SK-N-DZ (cell line): ENCODE measurements at places on chromosomes 1 and 21.
A peak's percentile ranks its signal among the peaks of the same experiment; 100 is the strongest.

DNA sequence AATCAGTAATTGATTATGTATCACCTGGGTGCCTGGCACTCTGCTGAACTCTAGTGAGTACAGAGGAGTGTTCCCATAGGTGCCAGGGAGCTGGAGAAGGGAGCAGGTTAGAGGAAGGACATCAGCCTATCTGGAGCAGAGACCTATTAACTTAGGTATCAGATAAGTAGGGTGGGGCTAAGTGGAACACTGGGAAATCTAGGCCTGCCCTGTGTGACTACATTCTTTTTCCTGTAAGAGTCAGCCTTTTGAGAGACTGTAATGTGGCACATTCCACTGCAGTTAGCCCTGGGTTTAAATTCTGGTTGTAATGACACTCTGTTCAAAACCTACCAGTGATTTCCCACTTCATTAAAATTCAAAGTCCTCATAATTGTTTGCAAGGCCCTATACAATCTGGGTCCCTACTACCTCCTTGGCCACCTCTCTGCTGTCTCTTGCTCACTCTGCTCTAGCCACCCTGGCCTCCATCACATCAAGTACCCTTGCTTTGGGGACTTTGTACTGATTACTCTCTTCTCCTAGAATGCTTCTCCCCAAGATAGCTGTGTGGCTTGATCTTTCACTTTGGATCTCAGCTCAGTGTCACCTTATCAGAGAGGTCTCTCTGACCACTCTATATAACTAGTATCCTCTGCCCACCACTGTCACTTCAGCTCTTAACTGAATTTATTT lies 12.9 kb downstream of the STX12 start:
- DNase-seq, result no peak

GRCh38 chr1:38420666-38421065 lies 374.1 kb upstream of the POU3F1 start:
- no peak for DNase-seq

DNA sequence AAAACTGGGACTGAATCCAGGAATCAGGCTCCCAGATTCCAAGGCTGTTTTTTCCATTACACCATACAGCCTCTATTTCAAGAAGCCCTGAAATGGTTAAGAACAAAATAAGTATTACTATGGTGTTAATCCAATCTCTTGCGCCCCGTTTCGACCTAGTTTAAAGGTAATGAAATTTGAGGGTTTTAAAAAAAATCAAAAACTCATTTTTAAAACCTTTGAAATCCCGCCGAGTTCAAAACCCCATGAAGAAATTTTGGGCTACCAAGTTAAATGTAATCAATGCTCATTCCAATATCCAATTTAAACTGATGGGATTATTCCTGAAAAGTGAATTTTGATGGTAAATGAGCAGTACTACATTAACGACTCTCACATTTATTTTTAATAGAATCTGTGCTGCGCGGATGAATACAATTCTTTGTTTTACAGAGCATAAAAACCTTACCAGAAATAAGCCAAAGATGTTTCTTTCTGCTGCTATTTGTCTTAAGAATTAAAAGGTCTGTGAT lies 767 bp upstream of the EGLN1 start:
- no peak for DNase-seq

DNA sequence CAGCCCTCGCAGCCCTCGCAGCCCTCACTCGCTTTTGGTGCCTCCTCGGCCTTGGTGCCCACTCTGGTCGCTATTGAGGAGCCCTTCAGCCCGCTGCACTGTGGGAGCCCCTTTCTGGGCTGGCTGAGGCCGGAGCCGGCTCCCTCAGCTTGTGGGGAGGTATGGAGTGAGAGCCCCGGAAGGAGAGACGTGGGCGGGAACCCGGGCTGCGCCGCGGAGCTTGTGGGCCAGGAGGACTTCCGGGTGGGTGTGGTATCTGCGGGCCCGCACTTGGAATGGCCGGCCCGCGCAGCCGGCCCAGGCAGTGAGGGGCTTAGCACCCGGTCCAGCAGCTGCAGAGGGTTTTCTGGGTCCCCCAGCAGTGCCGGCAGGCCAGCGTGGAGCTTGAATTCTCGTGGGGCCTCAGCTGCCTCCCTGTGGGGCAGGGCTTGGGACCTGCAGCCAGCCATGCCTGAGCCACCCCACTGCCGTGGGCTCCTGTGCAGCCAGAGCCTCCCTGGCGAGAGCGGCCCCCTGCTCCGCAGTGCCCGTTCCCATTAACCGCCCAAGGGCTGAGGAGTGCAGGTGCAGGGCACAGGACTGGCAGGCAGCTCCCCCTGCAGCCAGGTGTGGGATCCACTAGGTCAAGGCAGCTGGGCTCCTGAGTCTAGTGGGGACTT lies 9.9 kb upstream of the CFHR2 start:
- no peak for DNase-seq

DNA sequence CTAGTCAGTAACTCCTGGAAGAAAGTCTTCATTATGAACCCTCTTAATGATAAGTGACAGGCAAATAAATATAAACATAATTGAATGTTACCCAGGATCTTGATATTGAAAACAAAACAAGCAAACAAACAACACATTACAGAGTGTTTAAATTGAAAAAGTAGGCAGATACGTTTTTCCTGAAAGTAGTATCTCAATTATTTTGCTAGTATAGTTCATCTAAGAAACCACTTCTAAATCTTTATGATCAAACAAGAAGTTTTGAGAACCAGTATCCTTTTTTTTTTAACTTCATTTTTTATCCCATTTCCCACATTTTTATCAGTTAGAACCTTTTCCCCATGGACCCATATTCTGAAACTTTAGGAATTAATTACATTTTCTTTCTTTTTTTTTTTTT lies 3.7 kb upstream of the WDR47 start:
- no peak for DNase-seq

- peak; percentile 27 for DNase-seq
Measured at GRCh38 chr1:182909578-182909977, 43.4 kb downstream of the SHCBP1L start.

DNA sequence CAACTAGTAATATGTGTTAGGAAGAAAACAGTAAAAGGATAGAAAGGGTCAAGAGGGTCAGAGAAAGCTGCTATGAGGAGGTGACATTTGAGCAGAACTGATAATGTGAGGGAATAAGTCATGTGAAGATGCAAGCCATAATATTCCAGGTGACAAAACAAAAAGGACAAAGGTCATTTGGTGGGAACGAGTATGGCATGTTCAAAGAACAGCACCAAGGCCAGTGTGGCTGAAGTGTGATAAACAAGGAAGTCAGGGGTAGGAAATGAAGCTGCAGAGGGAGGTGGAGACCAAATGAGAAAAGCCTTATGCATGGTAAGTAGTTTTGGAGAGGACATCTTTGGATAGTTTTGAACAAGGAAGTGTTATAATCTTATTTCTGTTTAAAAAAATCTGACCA lies 46.7 kb downstream of the LPGAT1 start:
- no peak for DNase-seq

GRCh38 chr1:150813028-150813707 lies 5.1 kb upstream of the CTSK start:
- DNase-seq, result peak; percentile 45

DNA sequence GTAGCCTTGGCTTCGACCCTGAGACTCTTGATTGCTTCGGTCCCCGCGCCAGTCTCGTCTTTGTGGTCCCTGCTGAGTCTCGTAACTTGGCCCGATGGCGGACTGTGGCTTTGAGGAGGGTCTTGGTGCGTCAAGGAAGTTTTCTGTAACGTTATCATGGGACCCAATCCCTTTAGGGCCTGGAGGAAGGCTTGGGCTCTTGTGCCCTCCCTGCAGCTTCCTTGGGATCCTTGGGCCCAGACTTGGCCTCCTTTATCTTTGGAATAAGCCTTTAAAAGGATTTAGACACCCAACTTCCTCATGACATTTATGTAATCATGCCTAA lies 371 bp downstream of the ZMPSTE24 start:
- DNase-seq, result no peak

DNA sequence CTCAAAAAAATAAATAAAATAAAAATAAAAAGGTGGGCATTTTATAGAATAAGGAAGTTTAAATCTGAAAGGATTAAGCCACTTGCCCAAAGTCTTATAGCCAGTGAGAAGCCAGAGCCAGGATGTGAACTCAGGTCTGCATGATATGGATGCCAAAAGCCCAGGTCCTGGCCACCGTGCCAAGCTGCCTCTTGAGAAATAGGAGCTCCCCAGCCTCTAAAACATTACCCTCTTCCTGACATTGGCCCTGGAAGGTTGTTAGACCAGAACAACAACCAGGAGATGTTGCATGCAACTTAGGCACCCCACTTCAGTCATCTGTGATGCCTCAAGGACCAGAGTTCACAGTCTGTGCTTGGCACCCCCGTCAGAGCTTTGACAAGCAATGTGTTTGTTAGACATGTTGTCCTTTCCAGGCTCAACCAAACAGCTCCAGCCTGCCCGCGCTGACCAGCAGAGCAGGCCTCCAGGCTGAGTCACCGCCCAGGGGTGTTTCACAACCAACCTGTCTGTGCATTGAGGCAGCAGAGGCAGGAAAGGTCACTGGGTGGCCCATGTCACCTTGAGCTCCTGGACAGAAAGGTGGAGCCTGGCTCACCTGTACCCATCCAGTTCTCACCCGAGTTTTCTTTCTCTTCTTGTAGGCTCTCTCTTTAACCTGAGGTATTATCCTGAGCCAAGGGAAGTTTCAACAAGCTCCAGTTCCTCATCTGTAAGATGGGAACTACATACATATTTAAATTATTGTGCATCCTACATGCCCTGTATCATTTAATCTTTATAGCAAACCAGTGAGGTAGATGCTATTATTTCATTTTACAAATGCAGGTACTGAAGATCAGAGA lies 14.9 kb upstream of the MED18 start:
- DNase-seq, result no peak

GRCh38 chr1:79791488-79792218 lies 785.1 kb upstream of the ADGRL4 start:
- DNase-seq, result no peak

GRCh38 chr1:217342105-217342504 lies 288.8 kb downstream of the GPATCH2 start:
- no peak for DNase-seq

DNA sequence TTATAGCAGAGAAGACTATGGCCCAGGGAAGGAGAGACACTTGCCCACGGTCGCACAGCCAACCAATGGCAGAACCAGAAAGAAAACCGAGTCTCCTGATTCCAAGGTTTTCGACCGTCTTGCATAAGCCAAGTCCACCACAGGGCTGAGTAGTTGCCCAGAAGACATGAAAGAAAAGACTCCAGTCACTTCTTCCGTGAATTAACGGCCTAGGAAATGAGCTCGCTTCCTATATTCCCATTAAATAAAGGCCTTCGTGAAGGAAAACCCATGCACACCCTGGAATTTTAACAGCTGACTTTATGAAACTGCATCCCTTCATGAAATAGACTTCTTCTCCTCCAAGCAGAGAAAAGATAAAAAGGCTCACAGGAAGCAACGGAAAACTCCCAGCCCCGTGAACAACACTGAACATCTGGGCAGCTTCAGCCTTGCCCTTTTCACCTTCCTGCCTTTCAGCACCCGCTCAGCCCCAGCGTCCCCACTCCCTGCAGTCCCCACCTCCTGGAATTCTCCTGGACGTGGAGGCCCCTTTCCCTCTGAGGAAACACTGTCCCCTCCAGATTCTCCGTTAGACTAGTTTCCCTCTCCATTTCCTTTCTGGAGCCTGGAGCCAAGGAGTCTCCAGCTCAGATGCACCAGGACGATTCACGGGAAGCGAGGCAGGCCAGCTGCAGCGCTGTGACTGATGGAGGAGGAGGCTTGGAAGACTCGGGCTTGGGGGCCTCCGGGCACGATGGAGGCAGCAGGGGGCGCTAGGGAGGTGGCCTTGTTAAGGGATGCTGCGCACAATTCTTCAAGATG lies 2.7 kb upstream of the MYOC start:
- peak; percentile 82 for DNase-seq

GRCh38 chr1:176696109-176696508 lies 233.1 kb downstream of the PAPPA2 start:
- peak; percentile 51 for DNase-seq

DNA sequence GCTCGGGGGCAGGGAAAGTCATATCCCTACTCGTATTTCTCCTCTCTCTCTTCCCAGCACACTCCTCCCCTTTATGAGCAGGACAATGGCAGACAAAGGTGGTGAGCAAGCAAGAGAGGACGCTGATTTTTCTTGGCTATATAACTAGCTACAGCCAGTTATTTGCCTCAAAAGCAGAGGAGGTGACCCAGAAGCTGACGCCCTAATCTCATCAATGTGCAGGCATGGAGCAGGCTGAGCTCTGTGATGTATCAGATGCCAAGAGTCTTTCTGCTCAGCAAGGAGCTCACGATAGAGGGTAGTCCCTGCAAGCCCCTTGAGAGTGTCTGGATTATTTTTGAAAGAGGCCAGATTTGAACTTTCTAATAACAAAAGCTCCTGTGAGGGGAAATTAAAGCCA lies 75.5 kb downstream of the ASTN1 start:
- DNase-seq, result peak; percentile 69

- DNase-seq, result no peak
Measured at GRCh38 chr1:147781056-147781471, 20.7 kb upstream of the GJA5 start.

GRCh38 chr1:246748867-246749266 lies 24.7 kb downstream of the SCCPDH start:
- DNase-seq, result no peak

DNA sequence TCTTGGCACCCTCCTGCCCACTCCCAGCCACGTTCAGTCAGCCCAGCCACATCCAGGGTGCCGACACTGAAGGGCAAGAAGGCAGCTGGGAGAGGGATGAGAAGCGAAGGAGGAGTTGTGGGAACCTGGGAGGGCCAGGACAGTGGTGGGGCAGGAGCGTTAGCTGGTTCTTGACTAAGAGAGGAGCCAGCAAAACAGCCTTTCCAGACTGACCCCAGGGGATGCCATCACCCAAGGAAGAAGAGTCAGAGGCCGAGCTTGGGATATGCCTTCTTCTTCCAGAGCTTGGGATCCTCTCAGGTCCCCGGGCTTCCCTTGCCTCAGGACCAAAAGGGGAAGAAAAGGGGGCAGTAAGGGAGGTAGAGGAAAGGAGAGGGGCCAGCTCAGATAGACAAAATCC lies 7.2 kb downstream of the INKA2 start:
- no peak for DNase-seq

DNA sequence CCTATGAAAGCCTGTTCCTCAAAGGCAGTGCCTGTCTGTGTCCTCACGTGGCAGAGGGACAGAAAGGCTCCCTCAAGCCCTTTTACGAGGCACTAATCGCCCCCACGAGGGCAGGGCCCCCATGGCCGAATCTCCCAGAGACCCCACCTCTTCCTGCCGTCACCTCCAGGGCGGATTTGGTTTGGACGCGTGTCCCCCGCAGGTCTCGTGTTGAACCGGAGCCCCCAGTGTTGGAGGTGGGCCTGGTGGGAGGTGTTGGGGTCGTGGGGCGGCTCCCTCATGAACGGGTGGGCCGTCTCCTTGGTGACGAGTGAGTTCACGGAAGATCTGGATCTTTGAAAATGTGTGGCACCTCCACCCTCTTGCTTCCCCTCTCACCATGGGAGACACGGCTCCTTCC lies 27.6 kb downstream of the CFAP74 start:
- no peak for DNase-seq

- DNase-seq, result no peak
Measured at GRCh38 chr1:111191496-111191895, 8.9 kb downstream of the DENND2D start.
